ENCODE measurements at places on chromosomes 6 and 20. TPM values are rescaled to one million over a fixed set of nuclear protein-coding genes. Genes with fewer than 3 reads are reported as not detected.

- H3K4me1 ChIP-seq: peaks cover 18% of the 10 kb centered on the region
- H3K27me3 ChIP-seq: no peaks in the 10 kb centered on the region
- peak; percentile 24 for DNase-seq
- no peak overlapping the region for H3K4me3 ChIP-seq
Measured at GRCh38 chr6:110567957-110568696, 91.7 kb upstream of the SLC22A16 start.

DNA sequence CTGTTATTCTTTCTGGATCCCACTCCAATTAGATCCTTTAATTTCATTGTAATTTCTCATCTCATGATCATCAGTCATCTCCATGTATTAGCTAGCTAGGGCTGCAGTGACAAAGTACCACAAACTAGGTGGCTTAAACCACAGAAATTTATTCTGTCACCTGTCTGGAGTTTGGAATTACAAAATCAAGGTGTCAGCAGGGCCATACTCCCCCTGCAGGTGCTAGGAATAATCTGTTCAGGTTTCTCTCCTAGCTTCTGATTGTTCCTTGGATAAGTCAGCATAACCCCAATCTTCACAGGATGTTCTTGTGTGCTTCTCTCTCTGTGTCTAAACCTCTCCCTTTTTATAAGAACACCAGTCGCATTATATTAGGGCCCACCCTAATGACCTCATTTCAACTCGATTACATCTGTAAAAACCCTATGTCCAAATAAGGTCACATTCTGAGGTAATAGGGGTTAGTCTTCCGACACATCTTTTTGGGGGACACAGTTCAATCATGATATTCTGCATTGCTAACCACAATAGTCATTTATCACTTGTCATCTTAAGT, 40.5 kb downstream of the BEND6 start:
- H3K36me3 ChIP-seq: no peaks in the 10 kb centered on the region
- no peak overlapping the region for H3K4me3 ChIP-seq
- peaks cover 4% of the 10 kb centered on the region for H3K27me3 ChIP-seq
- no peak for DNase-seq

The TRIM26 gene
- total RNA-seq: 73.2 TPM

The DLL1 gene
- 4.5 TPM for total RNA-seq

DNA sequence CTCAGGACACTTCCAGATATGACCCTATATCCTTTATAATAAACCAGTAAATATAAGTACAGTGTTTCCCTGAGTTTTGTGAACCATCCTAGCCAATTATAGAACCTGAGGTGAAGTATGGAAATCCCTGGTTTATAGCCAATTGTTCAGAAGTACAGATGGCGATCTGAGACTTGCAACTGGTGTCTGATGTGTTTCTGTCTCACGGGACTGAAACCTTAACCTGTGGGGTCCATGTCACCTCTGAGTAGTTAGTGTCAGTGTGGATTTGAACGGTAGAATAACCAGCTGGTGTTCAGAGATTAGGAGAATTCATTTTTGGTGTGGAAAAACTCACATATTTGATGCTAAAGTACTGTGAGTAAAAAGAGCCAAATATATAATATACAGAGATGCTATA, 606.6 kb downstream of the MAFB start:
- H3K27me3 ChIP-seq: no peaks in the 10 kb centered on the region
- no peak overlapping the region for H3K27ac ChIP-seq
- H3K36me3 ChIP-seq: no peaks in the 10 kb centered on the region
- no peaks in the 10 kb centered on the region for H3K4me1 ChIP-seq
- DNase-seq: no peak

The DDRGK1 gene
- total RNA-seq: 51.9 TPM

DNA sequence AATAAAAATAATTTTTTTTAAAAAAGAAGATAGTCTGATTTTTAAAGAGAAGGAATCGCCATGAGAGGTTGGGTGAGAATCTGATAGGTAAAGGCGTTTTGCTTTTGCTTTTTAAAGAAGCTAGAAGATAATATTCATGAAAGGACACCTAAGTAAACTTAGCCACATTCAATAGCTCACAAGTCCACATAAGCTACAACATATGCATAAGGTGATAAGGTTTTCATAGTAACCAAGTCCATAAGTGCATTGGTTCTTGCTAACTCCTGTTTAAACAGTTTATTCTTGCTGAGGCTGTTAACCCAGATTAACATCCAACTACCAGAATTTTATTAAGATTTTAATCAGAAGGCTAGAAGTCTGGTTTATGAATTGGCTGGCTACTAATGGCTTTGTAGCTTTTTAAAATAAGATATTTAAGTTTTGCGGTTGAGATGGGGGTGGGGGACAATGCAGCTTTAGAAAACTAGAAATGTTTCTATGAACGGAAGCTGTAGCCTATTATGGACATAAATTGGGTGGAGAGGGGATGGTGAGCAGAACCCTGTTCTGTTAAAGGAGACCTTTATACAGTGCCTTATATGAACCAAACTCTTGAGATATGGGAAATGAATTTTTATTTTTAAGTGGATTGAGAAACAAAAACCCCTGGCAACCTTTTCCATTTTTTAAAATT, 235.1 kb downstream of the ZFAND3 start:
- no peak overlapping the region for H3K27ac ChIP-seq
- H3K27me3 ChIP-seq: no peaks in the 10 kb centered on the region
- H3K4me1 ChIP-seq: no peaks in the 10 kb centered on the region
- DNase-seq: no peak
- no peak overlapping the region for H3K4me3 ChIP-seq
- H3K36me3 ChIP-seq: no peaks in the 10 kb centered on the region

DNA sequence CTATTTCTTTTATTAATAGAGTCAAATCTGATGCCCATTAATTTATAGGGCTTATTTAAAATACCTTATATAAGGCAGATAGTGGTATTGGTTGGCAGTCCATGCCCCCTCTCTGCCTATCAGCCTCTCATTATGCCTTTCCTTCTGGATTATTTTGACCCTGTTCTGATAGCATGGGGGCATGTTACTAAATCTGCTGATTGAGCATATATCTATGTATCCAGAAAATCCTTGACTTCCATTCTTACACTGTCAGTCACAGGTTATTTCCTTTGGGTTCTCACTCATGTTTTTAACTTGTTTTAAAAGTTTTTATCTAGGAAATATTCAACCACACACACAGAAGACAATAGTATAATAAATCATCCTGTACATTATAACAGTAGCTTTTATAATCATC, 1184.9 kb downstream of the HACE1 start:
- DNase-seq: no peak
- H3K27me3 ChIP-seq: no peaks in the 10 kb centered on the region
- H3K4me3 ChIP-seq: no peak overlapping the region
- no peak overlapping the region for H3K27ac ChIP-seq
- no peaks in the 10 kb centered on the region for H3K4me1 ChIP-seq

DNA sequence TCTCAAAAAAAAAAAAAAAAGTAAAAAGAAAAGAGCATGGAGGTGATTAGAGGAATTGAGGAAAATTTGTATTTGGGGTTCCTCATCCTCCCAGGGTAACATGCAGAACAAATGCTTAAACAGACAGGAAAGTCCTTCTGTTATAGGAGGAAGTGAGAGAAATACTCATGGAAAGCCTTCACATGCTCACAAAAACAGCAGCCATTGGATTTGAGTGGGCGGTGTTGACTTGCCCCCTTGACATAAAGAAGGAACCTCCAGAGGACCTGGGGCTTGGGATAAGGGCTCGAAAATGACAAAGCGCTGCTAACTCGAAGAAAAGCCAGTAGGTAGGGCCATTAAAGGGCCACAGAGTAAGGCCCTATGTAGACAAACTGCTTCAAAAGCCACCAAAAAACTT, 17.5 kb upstream of the SAMHD1 start:
- no peaks in the 10 kb centered on the region for H3K36me3 ChIP-seq
- H3K27ac ChIP-seq: peak overlapping the region; percentile 27
- no peak for DNase-seq

GRCh38 chr6:36025260-36025931, 955 bp upstream of the SLC26A8 start:
- no peaks in the 10 kb centered on the region for H3K27me3 ChIP-seq
- H3K4me3 ChIP-seq: no peak overlapping the region
- no peak for DNase-seq
- no peaks in the 10 kb centered on the region for H3K36me3 ChIP-seq
- no peak overlapping the region for H3K27ac ChIP-seq

DNA sequence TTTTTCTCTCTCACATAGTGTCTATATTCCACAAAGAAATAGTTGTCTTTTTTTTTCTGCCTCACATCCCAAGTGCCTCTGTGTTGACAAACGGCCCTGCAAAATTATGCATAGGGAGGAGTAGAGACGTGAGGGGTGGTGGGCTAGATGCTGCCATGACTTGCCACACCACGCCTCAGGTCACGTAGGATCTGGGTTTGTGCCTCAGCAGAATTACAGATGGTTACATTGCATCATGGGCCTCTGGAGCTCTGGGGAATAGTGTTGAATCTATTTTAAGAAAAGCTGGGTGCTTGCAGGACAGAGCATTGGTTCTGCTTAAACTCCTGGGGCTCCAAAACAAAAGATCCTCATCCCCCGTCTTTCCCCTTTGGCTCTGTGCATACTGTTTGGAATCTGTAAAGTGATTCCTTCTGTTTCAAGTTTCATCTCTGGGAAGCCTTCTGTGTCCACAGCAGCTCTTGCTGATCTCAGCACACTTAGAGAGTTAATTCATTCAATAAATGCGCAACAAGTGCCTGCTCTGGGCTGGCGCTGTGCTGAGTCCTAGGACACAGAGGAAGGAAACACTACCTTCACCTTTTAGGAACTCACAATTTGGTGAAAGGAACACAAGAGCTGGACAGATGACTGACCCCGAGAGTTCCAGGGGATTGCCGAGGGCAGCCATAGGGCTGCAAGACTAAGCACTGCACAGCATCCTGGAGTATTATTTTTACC, 2.4 kb downstream of the FANCE start:
- no peak overlapping the region for H3K4me3 ChIP-seq
- no peak overlapping the region for H3K27ac ChIP-seq
- peaks cover 17% of the 10 kb centered on the region for H3K4me1 ChIP-seq
- peaks cover 14% of the 10 kb centered on the region for H3K36me3 ChIP-seq

- H3K27ac ChIP-seq: no peak within 1 kb of the TSS
- no peaks in the 10 kb centered on the region for H3K36me3 ChIP-seq
- no peaks in the 10 kb centered on the region for H3K27me3 ChIP-seq
- peak; percentile 5 for DNase-seq
- H3K4me3 ChIP-seq: peak within 1 kb of the TSS; percentile 18
Measured at GRCh38 chr6:39934131-39934757, at the start of gene MOCS1. Gene MOCS1 (minus strand): TSS chr6:39934462. CDS start chr6:39934417, 45 bp downstream.

GRCh38 chr6:165725201-165725600, 62.2 kb upstream of the PDE10A start:
- no peak overlapping the region for H3K27ac ChIP-seq
- H3K36me3 ChIP-seq: no peaks in the 10 kb centered on the region
- no peaks in the 10 kb centered on the region for H3K4me1 ChIP-seq
- H3K27me3 ChIP-seq: no peaks in the 10 kb centered on the region

DNA sequence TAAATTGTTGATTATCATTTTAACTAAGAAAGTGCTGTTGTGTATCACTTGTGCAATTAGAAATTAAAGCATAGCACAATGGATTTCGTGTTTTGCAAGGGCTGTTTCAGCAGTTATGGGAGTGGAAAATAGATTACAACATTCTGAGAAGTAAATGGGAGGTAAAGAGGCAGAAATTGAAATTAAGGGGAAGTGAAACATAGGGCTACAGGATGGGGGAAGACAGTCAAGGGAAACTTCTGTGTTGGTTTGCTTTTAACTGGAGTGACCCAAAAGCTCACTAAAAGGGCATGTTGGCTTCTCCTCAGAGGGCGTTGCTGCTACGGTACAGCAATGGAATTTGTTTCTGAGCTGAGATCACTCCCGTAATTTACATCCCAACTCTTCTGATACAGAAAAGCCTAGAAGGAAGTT, 147.5 kb downstream of the BCAS1 start:
- DNase-seq: peak; percentile 80
- H3K27ac ChIP-seq: peak overlapping the region; percentile 62
- H3K27me3 ChIP-seq: no peaks in the 10 kb centered on the region
- H3K4me1 ChIP-seq: peaks cover 62% of the 10 kb centered on the region

The CPXM1 gene
- total RNA-seq: 1.9 TPM

GRCh38 chr6:151242420-151242861, 2.7 kb downstream of the AKAP12 start:
- no peaks in the 10 kb centered on the region for H3K36me3 ChIP-seq
- H3K4me3 ChIP-seq: no peak overlapping the region
- H3K4me1 ChIP-seq: peaks cover 20% of the 10 kb centered on the region
- H3K27ac ChIP-seq: no peak overlapping the region

The ESR1 gene
- 5.9 TPM for total RNA-seq

GRCh38 chr6:11067348-11067747, 23.2 kb upstream of the ELOVL2 start:
- no peak overlapping the region for H3K4me3 ChIP-seq
- no peak overlapping the region for H3K27ac ChIP-seq
- H3K27me3 ChIP-seq: no peaks in the 10 kb centered on the region
- no peak for DNase-seq
- no peaks in the 10 kb centered on the region for H3K36me3 ChIP-seq

The NRSN1 gene
- total RNA-seq: not detected

GRCh38 chr6:91149956-91150705, 563.3 kb upstream of the MAP3K7 start:
- no peaks in the 10 kb centered on the region for H3K4me1 ChIP-seq
- H3K27me3 ChIP-seq: no peaks in the 10 kb centered on the region
- no peak for DNase-seq

DNA sequence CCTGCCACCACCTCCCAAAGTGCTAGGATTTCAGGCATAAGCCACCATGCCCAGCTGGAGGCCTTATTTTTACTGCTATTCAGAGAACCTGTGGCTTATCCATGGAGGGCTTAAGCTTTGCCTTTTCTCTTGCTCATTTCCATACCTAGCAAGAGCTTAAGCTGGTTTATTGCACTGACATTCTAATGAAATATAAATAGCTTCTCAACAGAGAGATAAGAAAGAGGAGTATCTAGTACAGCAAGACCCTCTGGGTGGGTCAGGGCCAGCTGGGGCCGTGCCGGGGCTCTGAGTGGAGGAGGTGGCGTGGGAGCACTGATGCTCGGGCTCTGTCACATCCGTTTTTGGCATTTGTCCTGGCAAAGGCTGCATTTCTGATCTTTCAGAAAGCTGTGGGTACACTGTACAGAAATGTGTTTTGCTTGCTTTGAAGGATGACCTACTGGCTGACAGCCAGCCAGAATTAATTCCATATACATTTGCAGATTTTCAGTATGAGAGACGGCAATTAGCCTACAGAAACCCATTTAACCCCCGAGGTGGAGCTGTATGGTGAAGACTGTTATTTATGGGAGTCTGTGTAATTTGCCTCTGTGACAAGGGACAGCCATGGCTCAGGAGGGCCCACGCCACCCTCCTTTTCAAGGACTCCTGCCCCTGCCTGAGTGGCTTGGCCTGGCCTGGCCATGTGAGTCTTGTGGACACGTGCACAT, 181.6 kb upstream of the AKAP12 start:
- no peaks in the 10 kb centered on the region for H3K27me3 ChIP-seq
- DNase-seq: no peak
- H3K36me3 ChIP-seq: no peaks in the 10 kb centered on the region
- no peak overlapping the region for H3K27ac ChIP-seq
- no peaks in the 10 kb centered on the region for H3K4me1 ChIP-seq

DNA sequence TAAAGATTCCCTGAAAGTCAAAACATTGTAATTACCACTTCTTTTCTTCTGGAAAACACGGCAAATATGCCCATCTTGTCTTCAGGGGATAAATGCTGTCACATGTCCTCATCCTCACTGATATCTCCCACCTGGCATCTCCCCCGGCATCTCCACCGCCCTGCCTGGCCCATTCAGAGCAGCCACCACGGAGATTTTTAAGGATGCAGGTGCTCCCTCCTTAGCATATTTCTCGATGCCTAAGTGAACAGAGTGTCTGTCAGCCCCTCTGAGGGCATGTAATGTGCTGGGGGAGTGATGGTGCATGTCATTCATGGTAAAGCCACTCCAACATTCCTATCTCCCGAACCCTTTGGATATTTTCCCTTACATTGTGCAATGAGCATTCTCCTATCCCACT, 215.5 kb downstream of the PREX1 start:
- no peak for DNase-seq
- H3K27me3 ChIP-seq: no peaks in the 10 kb centered on the region
- H3K4me3 ChIP-seq: no peak overlapping the region
- no peaks in the 10 kb centered on the region for H3K4me1 ChIP-seq
- no peak overlapping the region for H3K27ac ChIP-seq
- H3K36me3 ChIP-seq: no peaks in the 10 kb centered on the region

Data from B cell (primary cell).